Inflammatory macrophage treated with lipopolysaccharide for 1 hour (primary cell): ENCODE measurements at places on chromosomes 5 and 9.
A peak's percentile ranks its signal among the peaks of the same experiment; 100 is the strongest.

- DNase-seq = peak; percentile 29
These were observed 412.1 kb upstream of the ADAMTSL1 start for GRCh38 chr9:18061856-18062255.

DNA sequence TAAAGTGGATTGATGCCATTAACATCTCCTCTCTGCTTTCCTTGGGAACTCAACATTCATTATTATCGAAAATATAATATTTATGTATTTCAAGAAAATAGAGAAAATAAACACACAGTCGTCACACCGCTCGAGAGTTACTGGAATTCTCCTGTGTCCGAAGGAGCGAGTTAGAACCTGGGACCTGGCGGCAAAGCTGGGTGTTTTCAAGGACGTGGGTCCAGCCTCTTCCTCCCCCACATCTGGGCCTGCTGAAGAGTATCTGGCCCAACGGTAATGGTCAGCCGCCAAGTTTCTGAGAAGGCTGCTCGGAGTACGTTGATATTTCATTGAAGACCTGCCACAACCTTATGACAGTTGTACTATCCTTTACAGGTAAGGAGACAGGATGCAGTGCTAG, 47.9 kb downstream of the IRX2 start:
- DNase-seq = no peak

DNA sequence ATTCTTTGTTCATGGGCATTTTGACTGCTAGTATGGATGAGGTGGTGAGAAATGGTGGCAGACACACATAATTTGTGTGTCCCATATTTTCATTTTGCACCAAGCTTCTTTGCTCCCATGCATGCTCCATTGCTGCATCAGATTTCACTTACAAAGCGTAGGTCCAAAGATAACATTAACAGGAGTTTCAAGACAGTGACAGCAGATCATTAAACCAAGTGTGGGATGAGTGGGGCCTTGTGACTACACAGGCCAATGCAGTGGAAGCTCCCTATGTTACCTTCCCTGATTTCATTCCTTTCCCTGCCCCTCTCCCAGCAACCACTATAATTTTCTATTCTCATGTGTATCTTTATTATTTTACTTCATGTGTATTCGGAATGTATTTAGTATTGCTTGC, 142.0 kb downstream of the AOPEP start:
- no peak for DNase-seq

DNA sequence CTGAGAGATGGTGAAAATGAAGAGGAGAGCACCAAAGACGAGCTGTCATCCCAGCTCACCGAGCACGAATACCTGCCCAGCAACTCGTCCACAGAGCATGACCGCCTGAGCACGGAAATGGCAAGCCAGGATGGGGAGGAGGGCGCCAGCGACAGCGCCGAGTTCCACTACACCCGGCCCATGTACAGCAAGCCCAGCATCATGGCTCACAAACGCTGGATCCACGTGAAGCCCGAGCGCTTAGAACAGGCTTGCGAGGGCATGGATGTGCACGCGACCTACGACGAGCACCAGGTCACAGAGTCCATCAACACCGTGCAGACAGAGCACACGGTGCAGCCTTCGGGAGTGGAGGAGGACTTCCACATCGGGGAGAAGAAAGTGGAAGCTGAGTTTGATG, 27.4 kb upstream of the ZBTB34 start:
- no peak for DNase-seq

DNA sequence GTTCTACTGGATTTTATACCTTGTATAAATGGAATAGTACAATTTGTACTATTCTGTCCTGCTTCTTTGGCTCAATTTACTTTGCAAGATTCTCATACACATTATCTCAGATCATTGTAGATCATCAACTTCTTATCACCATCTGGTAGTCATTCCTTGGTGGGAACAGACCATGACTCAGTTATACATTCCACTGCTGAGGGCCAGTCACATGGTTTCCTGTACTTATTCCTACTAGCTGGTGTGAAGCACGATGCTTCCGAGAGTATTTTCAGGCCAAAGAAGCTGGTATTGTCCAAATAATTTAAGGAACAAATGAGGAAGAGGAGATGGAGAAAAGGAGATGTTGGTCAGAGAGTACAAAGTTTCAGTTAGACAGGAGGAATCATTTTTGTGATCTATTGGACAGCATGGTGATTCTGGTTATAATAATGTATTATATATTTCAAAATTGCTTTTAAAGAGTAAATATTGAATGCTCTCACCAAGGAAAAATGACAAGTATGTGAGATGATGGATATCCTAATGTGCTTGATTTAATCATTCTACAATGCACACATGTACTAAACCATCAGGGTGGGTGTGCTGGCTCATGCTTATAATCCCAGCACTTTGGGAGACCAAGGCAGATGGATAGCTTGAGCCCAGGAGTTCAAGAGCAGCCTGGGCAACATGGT, 124.1 kb downstream of the SYK start:
- DNase-seq = no peak

GRCh38 chr5:34604119-34604675, 51.9 kb upstream of the RAI14 start:
- DNase-seq = no peak

GRCh38 chr9:80841888-80842287, 847.5 kb downstream of the TLE1 start:
- no peak for DNase-seq

- DNase-seq = no peak
These were observed 118.7 kb upstream of the SLCO6A1 start for GRCh38 chr5:102617191-102618187.

DNA sequence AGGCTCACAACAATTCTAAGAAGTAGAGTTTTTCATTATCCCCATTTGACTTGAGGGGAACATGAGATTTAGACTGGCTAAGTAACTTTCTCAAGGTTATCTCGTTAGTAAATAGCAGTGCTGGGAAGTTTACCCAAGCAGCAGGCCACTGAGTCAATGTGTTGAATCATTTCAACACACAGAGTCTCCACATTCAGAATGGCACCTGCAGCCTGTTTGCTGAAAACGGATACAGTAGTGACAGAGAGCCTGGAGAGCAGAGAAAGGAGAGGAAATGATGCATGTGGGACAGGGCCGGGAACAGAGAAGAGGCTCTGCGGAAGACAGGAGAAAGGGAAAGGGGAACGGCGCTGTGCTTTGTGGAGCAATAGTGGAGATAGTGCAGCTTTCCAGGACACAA, 33.5 kb upstream of the ZSWIM6 start:
- no peak for DNase-seq

DNA sequence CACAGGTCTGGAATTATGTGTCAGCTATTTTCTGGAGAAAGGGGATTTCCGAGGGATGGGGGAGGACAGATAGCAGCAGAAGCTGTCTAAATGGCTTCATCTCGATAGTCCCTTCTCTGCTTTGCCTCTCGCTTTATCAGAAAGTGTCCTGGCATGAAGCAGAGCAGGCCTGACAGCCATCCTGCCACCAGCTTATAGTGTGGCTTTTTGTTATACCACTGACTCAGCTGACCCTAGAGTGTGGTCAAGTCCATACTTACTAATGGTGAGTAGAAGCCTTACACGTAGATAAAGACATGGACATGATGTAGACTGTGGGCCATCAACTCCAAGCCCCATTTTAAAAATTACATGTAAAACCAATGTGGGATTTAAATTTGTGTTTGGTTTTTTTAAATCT, 50.0 kb downstream of the RCL1 start:
- DNase-seq = no peak

GRCh38 chr9:19787672-19788071, 1.2 kb downstream of the SLC24A2 start:
- DNase-seq = no peak
